ENCODE measurements at places on chromosomes 2 and 18.

DNA sequence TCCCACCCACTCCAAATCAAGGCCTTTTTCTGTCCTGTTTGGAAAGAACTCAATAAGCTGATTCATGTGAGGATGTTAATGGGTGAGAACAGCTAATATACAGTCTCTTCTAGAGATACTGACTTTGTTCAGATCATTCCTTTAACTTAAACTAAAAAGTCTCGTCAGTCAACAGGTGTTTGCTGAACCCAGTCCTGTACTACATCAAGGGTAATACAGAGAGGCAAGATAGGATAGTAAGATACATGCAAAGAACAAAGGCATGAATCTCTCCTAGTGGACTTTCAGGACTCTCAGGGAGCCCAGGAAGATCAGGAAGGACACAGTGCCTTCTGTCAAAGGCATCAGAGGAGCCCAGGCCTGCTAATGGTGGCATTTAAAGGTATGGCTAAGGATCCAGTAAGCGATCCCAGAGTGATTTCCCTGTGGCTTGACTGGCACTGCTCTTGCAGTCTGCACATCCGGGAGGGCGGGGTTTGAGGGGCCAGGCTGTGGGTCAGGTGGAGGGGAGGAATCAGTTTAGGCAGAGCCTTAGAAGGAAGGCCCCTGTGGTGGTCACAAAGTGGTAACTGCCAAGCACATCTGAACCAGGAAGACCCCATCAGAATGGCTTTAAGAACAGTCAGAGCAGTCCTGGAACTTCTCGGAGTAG, 54.0 kb downstream of the EPAS1 start:
- DNase-seq, result no peak

- no peak for DNase-seq
These were observed 183.4 kb downstream of the MYO3B start for GRCh38 chr2:170361090-170361936.

GRCh38 chr2:25618676-25619075, 54.7 kb downstream of the DTNB start:
- peak; percentile 73 for DNase-seq

DNA sequence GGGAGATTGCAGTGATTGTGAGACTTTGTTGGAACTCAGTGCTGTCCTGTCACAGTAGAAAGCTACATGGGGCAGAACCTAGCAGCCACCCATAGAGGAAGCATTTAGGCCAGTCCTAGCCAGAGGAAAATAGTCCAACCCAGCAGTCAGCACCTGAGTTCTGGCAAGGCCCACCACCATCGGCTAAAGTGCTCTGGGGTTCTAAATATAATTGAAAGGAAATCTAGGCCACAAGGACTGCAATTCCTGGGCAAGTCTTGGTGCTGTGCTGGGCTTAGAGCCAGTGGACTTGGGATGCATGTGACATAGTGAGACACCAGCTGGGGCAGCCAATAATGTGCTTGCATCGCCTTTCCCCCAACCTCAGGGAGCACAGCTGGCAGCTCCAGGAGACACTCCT, 28.9 kb upstream of the ACTR2 start:
- DNase-seq, result no peak

DNA sequence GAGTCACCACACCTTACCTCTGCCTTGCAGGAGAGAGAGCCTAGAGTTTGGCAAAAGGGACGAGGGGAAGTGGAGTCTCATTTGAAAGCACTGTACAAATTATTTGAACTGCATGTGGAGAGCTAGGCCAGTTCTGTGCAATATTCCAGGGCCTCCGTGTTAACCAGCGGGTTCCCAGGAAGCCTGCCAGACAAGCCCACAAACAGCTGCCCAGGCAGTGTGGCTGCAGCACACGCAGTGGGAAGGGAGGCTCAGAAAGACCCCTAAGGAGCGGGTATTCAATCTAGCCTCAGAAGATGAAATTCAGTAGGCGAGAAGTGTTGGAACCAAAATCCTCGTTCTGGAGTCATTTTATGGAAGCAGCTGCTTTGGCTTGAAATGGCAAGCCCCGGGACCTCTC, 30.7 kb downstream of the CNGA3 start:
- no peak for DNase-seq

DNA sequence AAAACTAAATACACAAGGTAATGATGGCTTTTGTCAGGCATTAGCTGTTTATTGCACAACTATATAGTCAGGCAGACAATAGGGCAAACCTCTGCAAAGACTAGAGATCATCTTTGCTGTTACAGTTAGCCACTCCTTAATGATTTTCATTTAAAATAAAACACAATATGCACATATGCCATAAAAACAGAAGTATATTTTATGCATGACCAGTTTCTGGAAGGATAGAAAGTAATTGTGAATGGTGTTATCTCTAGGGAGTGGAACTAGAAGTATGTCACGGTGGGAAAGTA, 102.0 kb downstream of the CHN1 start:
- no peak for DNase-seq

- peak; percentile 66 for DNase-seq
These were observed 73.1 kb downstream of the CPO start for GRCh38 chr2:207012461-207012860.

DNA sequence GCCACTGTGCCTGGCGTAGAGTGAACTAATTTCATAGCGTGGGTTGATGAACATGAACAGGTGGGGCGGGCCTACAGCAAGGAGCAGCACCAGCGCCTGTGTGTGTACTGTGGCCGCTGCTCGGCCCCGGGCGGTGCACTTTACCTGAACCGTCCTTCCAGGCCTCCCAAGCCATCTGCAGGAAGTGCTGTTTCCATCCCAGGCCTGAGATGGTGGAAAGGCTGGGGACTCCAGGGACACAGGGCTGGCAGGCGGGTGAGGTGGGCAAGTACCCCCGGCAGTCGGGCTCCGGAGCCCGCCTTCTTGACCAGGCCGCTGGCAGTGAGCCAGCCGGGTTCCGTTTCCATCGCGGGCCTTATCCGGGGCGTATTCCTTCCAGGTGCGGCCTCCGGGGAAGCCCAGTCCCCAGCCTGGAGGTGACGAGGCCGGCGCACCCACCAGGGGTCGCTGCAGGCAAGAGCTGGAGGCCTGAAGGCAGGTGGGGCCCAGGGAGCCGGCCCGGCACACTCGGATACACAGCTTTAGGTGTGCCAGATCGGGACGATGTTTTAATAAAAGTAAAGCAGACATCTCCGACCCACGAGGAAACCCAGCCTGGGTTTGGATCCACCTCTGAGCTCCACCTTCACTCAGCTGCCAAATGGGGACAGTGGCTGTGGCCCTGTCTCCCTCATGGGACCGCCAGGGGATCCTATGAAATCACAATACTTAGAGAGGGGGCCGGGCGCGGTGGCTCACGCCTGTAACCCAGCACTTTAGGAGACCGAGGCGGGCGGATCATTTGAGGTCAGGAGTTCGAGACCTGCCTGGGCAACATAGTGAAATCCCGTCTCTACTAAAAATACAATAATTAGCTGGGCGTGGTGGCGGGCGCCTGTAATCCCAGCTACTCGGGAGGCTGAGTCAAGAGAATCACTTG, 22.7 kb upstream of the PDIA6 start:
- no peak for DNase-seq

- no peak for DNase-seq
These were observed 93.6 kb downstream of the HDAC4 start for GRCh38 chr2:239307221-239307569.

DNA sequence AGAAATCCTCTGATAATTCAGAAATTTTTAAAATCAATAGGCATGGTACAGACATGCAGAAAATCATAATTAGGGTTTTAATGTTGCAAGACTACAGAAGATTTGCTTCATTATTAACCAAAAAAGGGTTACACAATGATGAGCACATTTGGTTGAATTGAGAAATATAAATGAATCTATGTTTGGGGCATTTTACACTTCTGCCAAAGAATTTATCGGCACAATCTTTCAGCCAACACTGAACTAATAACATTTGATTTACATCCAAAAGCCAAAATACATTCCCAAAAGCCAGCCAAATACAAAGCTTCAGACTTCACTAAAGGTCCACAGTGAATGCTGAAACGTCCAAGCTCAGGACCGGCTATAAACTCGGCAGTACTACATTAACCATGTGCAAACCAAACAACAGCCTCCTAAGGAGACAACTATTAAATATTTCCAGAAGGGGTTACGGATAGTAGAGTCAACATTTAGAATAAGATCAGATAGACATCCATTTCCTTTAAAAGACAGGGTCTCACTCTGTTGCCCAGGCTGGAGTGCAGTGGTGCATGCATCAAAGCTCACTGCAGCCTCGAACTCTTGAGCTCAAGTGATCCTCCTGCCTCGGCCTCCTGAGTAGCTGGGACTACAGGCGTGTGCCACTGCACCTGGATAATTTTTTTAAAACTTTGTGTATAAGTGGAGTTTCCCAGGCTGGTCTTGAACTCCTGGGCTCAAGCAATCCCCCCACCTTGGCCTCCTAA, 29.4 kb downstream of the SPRED2 start:
- no peak for DNase-seq

DNA sequence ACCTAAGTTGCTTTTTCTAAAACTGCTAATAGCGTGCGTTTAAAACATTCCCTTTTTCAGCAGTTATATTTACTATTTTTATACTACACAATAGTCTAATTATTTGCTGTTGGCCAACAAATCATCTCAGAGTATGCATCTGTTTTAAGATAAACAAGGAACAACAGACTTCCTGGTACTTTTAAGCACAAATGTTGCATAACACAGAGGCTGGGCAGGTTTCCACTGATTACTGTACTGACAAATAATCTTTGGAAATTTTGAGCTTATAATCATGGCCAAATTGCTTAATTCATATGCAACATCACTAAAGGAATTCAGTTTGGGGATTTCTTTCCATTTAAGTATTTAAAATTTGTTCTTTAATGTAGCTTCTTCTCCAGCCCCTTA, 737.4 kb upstream of the SALL3 start:
- no peak for DNase-seq

DNA sequence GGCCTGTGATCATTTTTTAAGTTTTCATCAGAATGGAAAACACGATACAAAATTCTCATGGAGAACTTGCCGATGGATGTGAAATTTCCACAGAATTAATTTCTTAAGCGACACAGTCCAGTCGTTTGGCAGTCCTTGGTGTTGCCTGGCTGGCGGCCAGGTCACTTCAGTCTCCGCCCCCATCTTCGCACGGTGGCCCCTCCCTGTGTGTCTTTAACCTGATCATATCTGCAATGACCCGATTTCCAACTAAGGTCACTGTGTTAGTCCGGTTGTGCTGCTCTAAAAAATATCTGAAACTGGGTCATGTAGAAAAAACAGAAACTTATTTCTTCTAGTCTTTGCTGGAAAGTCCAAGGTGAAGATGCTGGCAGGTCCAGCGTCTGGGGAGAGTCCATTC, 44.5 kb upstream of the COPS8 start:
- no peak for DNase-seq

DNA sequence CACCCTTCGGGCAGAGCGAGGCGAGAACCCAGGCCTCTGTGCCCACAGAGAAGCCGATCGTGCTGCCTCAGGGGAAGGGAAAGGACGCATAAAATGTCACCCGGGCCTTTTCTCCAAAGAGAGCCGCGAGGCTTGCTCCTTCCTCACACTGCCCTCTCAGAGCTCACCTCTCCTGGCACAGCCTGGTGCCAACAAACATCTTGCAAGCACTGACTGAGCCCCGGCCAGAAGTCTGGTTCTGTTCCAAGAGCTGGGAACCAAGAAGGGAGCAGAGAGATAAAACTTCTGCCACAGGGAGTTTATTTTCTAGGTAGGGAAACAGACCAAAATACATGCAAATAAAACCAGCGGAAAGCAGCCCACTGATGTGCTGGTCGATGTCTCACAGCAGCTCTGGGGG, 13.6 kb upstream of the ADI1 start:
- no peak for DNase-seq

GRCh38 chr2:60794271-60794863, 38.3 kb downstream of the PAPOLG start:
- DNase-seq, result no peak
